ENCODE measurements at places on chromosomes 7 and 10.

DNA sequence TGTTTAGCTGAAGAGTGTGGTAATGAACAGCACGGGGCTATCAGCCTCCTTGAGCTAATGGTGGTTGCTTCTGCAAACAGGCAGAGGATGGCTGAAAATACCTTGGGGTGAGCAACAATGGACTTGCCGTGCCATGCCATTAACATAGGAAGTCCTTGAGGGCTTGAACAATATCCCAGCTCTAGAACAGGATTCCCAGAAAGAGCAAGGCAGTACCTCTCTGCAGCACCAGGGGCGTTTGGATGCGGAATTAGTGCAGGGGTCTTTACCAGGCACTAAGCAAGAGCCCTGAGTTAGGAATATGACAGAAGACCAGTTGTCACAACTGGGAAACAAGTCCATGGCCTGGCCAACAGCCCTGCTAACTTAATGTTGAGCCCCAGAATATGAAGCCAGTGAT, 143.2 kb upstream of the COBL start:
- DNase-seq = no peak

DNA sequence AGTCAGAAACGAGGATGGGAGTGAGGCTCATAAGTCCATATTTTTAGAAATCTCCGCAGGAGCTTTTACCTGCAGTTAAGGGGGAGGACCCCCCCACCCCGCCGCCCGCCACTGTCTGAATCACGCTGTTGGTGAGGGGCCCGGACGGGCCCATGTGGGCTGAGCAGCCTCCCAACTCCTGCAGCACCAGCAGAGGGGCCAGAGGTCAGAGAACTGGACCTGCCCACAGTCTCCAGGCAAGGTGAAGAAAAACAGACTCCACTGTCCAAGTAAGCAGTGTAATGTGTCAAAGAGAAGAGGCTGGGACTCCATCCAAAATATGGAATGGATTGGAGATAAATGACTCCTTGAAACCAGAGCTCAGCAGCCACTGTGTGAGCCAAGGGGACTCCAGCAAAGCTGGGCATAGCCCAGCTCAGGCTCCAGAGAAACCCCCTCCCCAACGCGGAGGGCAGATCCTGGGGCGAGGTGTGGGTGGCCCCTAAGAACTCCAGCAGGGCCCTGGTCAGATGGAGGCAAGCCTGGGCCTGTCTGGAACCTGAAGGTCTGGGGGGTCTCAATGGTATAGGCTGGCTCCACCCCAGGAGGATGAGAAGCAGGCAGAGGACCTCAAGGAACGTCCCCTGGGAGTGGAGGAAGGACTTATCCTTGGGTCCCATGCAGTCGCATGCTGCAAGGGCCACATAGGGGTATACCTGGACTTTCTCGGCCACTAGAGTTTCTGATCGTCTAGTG, 128.5 kb upstream of the TNS3 start:
- no peak for DNase-seq

DNA sequence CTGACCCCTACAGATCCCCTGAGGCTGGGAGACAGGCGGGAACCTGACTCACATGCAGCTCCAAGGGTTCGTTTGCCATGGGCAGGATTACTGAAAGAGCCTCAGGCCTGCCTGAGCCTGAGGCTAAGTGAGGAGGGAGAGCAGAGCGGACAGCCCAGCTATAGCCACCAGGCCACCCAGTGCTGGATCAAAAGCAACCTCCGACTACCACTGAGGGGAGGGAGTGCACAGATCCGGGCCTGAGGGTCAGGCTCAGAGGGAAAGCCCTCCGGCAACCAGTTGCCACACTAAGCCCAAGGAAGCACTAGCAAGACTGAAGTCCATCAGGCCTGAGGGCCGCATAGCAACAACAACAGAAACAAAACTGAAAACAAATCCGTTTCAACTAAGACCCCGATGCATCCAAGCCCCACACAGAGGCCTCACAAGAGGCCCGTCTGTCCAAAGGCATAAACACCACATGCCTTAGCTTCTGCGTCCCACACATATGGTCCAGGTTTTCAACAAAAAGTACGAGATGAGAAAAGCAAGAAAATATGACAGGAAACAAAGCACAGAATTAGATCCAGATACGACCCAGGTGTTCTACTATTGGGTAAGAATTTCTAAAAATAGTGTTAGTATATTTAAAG, 92.5 kb upstream of the VIPR2 start:
- DNase-seq = no peak

- no peak for DNase-seq
Measured at GRCh38 chr10:29980084-29980483, 79.3 kb downstream of the JCAD start.

GRCh38 chr10:70750156-70750703, 34.9 kb downstream of the TBATA start:
- no peak for DNase-seq

GRCh38 chr10:17265468-17265867, 37.4 kb downstream of the VIM start:
- DNase-seq = no peak

DNA sequence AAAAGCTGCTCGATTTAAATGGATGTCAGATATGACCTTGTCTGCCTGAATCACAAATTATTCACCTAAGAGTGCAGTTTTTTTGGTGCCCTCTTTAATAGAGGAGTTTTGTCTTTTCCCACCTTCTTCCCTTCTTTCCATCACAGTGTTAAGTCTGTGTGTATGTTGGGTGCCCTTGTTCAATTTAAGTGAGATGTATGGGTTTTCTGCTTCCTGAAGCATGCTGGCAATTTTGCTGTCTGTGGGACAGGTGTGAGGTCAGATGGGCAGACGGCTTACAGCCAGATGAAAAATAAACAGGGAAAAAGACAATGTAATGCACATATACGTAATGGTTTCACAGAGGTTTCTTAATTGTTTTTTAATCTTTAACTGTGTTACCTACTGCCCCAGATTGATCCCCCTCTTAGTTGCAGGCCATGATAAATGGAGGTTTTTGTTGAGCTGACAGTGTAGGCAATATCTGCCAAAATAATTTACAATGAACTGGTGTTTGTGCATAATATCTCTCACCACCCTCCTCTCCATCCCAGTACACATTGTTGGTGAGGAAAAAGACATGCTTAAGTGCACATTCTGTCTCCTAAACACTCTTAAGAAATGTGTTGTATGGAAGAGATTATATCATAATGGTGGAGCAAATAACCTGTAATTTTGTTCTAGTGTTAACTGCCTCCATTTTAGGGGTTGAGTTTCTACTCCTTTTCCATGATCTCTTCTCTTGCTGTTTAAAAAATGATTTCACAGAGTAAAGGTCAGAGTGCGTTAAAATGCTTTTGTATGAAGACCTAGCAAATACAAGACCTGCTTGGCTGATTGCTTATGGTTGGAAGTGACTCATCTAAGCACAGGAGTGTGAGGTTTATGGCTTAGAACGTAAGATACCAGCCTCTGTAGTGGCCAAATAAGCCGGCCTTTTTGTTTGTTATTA, 123.9 kb downstream of the LRRC4 start:
- no peak for DNase-seq

DNA sequence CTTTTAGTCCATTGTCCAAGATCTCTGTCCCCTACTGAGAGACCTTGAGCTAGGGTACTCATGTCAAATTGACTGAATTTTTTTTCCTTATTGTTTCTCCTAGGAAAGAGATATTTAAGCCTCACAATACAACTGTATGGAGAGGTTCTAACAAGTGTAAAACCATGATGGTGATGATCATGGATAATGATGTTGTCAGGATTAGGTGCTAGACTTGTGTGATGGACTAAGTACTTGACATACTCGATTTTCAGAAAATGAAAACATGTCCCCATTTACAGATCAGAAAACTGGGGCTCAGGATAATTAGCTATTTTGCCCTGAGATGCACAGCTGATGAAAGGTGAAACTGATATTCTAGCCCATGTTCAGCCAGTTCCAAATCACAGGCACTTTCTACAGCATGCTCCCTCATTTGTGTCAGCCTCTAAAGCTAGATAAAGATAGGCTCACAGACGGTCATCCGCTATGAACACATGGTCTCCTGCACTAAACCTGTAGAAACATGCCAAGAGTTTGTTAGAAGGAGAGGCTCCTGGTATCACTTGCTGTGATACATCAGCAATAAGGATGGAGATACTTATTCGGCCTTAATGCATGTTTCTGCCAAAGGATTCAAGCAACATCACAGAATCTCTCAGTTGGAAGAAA, 67.6 kb downstream of the CREB3L2 start:
- no peak for DNase-seq

DNA sequence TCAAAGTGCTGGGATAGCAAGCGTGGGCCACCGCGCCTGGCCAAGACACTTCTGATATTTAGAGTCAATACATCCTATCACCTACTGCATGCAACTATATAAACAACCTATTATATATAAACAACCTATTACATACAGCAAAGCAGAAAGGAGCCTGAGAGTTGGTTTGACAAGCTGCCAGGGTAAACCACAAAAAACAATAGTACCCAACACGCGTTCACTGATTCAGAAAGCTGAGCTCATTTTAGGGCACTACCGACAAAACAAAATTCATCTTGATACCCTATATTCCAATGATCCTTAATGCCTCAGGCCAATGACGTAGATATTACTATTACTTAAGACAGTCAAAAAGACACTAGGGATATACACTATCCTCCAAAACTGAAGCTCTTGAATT, 16.2 kb downstream of the MALSU1 start:
- no peak for DNase-seq

GRCh38 chr7:25381818-25382589, 153.7 kb upstream of the NPVF start:
- DNase-seq = no peak

GRCh38 chr10:117094856-117095255, 43.2 kb downstream of the VAX1 start:
- no peak for DNase-seq

DNA sequence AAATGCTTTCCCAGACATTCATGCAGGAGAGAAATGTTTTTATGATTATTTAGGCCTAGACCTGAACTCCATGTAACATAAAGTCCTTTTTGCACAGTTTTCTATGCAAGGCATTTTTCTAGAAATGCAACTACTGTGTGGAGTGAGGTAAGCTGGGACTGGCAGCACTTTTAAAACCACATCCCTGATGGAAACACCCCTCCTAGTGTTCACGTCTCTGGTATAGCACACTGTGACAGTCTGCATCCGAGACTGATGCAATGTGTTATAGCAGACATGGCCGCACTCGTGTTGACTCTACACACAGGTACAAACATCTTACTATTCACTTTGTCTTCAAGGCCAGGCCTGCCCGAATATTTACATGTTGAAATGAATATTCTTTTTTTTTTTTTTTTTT, 19.3 kb upstream of the ERCC6 start:
- DNase-seq = no peak

- peak; percentile 20 for DNase-seq
Measured at GRCh38 chr7:98021588-98022351, 31.8 kb upstream of the OCM2 start.

DNA sequence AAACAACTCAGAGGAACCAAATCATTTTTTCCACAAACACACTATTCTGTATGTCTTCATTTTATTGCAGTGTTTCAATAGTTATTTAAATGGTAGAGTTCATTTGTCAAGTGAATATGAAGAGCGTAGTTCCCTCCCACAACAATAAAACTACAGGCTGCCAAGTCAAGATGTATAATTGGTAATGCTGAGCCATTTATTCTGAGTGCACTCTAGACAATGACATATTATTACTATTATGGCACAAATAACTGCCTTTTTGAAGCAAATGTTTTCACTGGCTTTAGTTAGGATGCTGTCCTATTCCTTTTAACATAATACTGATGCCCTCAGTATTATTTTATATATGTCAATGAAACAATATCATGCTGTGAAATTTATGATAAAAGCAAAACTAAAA, 102.7 kb upstream of the PCDH15 start:
- DNase-seq = no peak

DNA sequence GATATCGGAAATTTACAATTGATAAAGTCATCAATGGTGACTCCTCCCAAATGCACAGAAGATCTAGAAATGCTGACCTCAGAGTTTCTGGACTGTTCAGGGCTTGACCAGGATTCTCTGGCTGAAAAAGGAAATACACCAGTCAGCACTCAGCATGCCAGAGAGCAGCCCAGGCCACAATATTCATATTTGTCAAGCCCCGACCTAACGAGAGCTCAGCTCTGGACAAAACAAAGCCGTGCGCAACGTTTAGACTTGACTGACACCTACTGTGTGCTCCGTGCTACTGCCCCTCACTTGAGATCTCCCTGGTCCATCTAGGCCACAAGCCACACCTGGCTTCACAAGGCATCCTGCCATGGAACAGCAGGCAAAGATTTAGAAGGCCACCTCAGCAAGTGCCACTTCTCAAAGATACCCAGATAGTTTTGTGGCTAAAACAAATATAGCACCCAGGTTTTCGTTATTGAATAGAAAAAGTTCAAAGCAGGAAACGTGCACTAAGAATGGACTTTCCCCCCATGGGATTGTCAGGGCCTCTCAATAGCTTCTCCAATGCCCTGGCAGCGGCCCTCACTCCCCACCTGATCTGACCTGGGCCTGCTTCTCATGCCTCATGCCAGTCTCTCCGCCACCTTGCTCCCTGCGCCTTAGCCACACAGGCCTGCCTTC, 218.3 kb downstream of the FAM107B start:
- no peak for DNase-seq

GRCh38 chr10:70317943-70318318, 34.1 kb upstream of the NPFFR1 start:
- no peak for DNase-seq

GRCh38 chr7:28106321-28106829, 74.2 kb downstream of the JAZF1 start:
- DNase-seq = no peak

- no peak for DNase-seq
Measured at GRCh38 chr10:30432622-30433305, 1.2 kb upstream of the MAP3K8 start.

DNA sequence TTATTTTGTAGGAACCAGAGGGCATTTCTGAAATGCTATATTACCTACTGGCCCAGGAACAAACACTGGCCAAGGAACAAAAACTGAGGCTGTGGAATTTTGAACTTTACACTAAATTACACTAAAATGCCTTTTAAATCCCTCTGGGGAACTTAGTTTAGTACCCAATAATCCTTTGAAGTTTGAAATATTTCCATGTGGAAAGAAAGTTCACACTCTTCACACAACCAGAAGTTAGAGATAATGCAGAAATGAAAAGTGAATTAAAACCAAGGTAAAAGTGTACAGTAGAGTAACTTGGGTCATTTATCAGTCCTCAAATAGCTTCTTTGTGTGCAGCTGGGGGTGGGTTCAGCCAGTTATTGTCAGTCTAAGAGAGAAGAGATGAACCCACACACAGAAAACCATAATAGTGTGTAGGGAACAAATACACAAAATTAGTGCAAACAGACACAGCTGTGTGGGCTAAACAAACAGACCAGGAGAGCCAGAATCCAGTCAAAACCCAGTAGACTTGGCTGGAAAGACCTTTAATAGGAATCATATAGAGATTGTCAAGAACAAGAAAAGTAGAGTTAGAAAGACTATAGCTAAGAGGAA, 46.5 kb upstream of the DGKI start:
- DNase-seq = no peak

GRCh38 chr7:156176039-156176438, 363.8 kb upstream of the SHH start:
- DNase-seq = no peak

- no peak for DNase-seq
Measured at GRCh38 chr7:151311294-151311864, 30.2 kb upstream of the NUB1 start.
